A673 (cell line): ENCODE measurements at places on chromosomes 11 and 22.

DNA sequence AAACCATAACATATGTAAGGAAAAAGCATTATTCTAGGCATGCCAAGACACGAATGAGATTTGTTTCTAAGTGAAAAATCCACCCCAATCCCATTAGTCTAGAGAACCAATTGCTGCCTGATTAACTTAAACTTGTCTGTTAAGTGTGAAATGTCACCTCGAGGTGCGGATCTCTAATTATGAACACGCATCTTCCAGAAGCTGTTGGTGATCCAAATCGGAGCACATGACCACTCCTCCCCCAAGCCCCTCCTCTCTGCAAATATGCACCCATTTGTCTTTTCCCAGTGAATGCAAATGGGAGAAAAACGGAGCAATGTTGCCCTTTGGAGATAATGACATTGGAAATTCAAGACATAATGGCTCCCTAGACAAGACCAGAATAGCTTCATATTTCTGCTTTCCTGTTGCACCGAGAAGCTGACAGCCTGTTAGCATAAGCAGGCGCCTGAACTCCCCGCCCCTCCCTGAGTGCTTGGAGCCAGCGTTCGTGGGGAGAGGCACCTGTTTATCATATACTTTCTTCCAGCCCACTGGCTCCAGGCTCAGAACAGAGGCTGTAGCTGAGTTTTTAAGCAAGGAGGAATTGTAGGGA lies 6.0 kb upstream of the FXYD6 start:
- no peak for DNase-seq

DNA sequence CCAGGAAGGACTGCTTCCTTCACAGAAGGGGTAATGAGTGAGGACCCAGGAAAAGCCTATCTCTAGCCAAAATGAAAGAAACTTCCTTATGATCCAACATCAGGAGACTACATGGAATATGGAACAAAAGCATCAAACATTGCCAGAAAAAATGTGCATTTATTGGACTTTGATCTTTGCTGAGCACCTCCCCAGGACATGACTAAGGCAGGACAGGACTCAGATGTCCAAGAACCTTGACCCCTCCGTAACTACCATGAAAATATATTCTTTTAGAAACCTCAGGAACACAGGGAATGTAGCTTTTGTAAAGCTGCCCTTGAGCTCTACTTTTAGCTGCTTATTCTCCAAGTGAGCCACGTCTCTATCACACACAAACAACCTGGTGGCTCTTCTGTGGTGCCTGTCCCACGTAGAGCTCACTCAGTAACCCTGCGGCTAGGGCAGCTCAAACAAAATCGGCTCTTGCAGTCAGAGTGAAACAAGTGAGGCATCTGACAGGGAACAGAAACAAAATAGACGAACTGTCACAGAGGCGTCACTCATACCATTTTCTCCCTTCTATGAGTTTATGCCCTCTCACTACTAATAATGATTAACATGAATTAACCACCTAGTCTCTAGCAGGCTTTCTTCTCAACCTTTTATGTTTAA lies 471.5 kb upstream of the API5 start:
- no peak for DNase-seq

DNA sequence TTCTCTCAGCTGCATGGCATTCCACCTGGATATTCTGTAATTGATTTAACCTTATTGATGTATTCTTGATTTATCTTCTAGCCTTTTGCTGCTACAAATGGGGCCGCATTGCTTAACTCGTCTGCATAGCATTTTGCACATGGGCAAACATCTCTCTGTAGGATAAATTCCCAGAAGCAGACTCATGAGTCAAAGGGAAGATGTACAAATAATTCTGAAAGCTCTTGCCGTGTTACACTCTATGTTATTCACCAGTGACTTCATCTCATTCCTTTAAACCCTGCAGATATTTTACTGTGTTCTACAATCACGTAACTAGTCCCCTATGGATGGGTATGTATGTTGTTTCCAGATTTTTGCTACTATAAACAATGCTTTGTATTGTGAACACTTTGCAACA lies 112.7 kb downstream of the SEZ6L start:
- no peak for DNase-seq

DNA sequence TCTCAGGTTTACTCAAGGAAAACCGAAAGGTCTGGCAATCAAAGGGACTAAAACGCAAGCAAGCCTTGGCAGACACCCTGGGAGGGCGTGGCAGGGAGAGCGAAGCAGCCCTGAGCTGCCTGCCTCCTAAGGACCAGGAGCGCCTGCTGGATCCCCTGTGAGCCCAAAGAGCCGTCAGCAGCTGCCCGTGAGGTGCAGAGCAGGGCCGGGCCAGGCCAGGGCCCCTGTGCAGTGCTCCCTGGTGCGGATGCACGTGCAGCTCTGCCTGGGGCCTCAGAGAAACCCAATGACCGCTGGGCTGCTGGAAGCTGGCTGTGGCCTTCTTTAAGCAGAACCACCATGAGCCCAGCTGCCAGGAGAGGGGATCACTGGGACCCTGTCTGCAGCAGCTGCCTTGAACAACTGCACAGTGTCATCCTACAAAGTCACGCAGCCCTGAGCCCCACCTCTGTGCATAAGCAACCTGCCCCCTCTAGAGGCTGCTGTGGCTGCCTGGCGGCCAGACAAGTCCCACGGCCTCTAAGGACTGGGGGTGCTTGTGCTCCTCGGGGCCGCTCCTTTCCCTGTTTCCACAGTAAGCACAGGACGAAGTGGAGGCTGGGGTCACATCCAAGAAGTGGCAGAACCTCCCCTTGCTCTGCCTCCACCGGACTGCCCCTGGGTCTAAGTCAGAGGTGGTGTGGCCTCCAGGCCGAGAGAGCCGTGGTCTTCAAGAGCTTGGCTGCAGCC lies 29.1 kb upstream of the COMT start:
- no peak for DNase-seq

DNA sequence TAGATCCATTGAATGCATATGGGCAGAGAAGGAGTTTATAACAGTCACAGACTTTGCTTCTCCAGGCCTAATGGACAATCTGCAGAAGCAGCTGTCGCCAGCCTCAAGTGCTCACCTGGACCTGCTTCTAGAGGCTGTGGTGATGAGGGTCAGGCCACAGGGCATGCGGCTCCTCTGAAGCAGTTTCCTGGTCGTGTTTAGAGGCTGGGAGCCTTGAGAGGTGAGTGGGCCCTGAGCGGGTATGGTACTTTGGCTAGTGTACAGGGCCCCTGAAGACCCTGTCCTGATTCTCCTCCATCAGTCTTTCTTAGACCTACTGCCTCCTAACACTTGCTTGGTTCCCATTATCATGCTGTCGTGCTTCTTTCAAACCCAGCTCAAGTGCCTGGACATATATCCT lies 41.2 kb downstream of the NXPE2 start:
- DNase-seq, result no peak

GRCh38 chr11:11577932-11578911 lies 43.6 kb downstream of the GALNT18 start:
- no peak for DNase-seq

- DNase-seq, result no peak
These were observed 110.0 kb downstream of the TP53I11 start for GRCh38 chr11:44840521-44841251.

DNA sequence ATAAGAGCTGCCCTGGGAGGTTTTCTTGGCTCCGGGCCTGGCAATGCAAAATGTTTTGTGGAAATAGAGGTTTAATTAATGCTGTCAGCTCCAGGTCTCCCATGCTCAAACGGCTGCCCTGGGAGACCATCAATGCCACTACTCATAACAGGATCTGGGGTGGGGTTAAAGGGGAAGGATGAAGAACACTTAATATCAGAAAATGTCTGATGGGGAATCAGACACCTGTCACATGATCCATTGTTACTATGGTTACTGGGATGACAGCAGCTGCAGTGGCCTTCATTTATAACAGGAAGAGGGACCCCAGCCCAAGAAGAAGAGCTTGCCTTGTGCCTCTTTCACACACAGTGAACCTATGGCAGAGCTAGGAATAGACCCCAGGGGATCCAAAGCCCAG lies 2.2 kb upstream of the SYT13 start:
- no peak for DNase-seq

DNA sequence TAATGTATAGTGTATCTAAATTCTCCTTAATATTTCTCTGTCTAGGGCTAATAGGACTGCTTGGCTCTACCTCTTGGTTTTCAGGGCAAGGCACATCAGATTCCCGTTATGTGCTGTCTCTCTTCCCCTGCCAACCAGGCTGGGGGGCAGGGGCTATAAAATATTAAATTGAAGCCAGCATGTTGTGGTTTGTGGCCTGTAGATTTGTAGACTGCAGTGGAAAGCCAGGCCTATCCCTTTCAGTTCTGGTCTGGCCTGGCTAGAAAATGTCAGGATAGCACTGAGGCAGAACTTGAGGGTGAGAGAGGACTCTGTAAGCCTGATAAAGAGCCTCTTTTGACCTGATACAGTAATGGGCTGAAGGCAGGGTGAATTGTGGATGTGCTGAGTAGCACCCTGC lies 14.4 kb upstream of the GRK2 start:
- DNase-seq, result no peak

GRCh38 chr11:10302744-10303557 lies 1.9 kb upstream of the ADM start:
- DNase-seq, result peak; percentile 65

GRCh38 chr11:36162006-36162882 lies 127.0 kb downstream of the COMMD9 start:
- no peak for DNase-seq

DNA sequence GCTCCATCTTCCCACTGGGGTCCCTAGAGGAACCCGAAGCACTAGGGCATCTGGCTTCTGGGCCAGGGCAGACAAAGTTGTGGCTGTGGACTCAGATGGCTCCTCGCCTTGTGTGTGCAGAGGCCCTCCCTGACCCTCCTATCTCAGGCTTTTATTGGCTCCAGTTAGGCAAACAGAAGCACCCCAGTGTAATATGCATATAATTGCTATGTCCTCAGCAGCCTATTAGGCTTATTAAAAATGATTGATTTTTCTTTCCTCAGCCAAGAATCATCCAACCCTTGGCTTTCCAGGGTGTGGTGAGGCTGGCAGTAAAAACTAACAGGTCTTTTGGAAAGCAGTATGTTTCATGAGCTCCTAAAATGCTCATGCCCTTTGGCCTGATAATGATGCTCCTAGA lies 22.3 kb downstream of the UPB1 start:
- DNase-seq, result no peak

DNA sequence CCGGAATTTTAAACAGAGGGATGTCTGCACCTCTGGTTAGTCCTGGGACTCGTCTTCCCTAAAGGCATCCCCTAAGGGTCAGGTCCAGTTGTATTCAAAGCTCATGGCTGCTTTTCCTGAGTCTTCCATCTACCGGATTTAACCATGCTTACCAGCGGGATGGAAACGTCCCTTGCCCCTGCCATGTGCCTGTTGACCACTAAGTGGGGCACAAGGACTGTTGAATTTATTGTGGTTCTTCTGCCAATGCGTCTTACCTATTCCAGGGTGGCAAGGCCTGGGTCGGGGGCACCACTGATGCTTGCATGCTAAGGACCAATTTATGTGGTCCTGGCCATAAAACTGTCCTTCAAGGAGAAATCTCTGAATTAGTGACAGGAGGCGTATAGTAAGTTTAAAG lies 25.6 kb downstream of the ANKRD42 start:
- peak; percentile 37 for DNase-seq

- DNase-seq, result no peak
These were observed 94.1 kb downstream of the USP35 start for GRCh38 chr11:78282821-78283220.
